ENCODE measurements at places on chromosomes 3 and 15.
A peak's percentile ranks its signal among the peaks of the same experiment; 100 is the strongest.

- DNase-seq: no peak
Observed at GRCh38 chr3:187518207-187518606, 150.0 kb downstream of the RTP4 start.

DNA sequence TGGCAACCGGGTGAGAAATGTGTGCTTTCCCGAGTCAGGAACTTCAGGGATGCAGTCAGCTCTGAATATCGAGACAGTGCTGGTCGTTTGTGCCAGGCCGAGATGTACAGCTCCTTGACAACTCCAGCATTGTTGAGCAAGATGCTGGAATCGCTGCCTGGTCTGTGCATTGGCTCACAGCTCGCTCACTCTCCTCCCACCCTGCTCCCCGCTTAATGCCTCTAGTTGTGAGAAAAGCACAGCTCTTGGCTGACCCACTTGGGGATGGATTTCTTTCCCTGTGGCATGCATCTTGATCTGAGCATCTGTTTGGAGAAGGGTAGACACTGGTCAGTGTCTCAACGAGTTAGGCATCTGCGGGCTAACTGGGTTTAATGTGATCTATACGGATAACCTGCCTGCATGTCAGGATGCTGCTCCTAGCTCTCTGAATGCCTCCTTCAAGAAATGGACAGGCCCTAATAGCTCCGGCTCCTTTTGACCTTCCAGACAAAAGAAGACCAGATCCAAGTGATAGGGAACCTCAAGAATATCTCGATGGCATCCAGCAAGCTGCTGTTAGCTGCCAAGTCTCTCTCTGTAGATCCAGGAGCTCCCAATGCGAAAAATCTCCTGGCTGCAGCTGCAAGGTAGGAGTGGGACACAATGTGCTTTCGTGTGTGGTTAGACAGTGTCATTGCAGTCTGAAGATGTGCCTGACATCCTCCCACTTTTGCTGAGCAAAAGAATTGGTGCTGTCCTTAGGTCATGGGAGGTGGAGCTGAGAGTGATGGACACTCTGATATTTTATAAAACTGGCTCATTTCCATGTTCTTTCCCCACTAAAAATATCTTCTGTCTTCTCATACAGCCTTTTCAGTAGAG lies 302.2 kb upstream of the TPM1 start:
- DNase-seq: no peak

- DNase-seq: no peak
Observed at GRCh38 chr3:119403201-119403600, 60.2 kb downstream of the TMEM39A start.

- DNase-seq: no peak
Observed at GRCh38 chr3:84974347-84974746, 15.6 kb downstream of the CADM2 start.

- no peak for DNase-seq
Observed at GRCh38 chr15:69750253-69750652, 297.6 kb downstream of the RPLP1 start.

DNA sequence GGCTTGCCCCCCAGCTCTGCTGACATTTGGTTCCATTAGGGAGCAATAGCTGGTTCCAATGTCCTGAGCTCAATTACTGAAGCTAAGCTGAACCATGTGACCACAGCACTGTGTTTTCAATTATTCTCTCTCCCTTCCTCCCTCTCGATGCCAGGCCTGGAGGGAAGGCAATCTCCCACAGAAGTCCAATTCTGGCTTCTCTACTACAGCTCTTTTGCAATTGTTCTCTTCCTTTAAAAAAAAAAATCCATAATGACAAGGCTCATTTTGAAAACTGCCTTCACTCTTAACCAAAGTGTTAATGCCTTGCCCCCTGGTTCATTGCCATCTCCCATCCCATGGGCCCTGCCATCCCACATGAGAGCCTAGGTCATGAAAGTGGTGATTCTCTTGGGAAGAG lies 24.8 kb downstream of the IL16 start:
- no peak for DNase-seq

DNA sequence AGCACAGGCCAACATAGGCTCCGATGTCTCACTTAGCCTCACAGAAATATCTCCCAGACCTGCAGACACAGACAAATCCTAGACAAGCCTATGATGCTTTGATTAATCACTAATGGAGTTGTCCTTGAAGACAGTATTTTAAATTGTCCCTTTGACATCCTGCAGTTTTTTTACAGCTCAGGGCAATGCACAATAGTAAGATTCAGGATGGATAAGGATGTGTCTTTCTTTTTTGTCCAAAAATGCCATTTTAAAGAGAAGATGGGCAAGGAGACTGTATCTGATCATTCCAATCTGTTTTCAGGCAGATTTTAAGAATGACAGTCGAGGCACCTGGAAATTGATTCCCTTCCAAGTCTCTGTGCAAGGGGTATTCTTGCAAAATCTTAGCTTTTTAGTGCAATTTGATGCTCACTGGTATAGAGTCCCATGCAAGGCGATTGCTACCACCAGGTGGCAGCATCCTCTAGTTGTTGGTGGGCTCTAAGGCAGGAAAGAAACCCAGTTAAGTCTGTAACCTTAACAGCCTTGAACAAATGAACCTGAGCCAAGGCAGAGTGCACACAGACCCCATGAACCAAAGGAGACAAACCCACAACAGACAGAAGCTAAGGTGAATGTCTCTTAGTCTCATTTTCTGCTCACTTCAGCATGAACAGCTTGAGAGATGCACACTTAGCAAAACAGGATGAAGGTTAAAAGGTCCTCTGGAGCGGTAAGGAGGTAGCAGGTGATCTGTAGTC lies 51.2 kb upstream of the MINAR1 start:
- DNase-seq: peak; percentile 72

Data from NCI-H774 (cell line).